Neural progenitor cell (in vitro differentiated cells): ENCODE measurements at places on chromosomes 1 and 21.
A peak's percentile ranks its signal among the peaks of the same experiment; 100 is the strongest.

GRCh38 chr1:168893359-168893801 is 164.4 kb upstream of the DPT start:
- no peak for DNase-seq

DNA sequence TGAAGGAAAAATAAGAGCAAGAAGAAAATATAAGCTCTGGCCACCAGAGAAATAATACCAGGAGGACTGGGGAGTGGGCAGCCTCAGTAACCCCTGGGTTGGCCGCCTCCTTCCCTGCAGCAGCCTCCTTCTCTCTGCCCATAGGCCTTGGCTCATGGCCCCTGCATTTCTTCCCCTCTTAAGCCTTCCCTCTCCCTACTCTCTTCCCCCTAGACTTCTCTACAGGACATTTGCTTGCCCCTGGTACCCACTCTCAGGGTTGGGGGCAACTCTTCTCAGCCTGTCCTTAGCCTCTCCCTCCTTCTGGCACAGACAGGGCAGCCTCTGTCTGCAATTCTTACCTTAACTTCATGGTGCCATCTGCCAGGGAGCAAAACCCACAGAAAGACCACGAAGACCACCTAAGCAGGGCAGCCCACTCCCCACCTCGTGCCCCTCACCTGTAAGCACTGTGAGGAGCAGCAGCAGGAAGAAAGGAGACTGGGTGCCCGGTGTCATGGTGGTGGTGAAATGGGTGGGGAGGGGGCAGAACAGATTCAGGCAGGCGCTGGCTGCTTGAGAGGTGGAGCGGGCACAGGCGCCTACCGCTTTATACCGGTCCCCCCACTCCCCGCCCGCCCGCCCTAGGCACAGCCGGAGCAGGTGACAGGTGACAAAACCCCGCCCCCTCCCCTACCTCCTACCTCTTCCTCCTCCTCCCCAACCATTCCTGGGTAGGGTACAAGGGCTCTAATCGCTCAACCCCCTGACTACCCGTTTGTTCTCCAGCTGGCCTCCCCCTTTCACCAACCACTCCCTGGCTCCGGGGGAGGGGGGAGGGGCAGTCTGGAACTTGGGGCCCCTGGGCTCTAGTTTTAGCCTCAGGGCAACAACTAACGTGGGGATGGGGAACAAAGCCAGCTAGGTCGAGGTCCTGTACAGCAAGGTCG is 15.1 kb downstream of the THBS3 start:
- peak; percentile 60 for DNase-seq

DNA sequence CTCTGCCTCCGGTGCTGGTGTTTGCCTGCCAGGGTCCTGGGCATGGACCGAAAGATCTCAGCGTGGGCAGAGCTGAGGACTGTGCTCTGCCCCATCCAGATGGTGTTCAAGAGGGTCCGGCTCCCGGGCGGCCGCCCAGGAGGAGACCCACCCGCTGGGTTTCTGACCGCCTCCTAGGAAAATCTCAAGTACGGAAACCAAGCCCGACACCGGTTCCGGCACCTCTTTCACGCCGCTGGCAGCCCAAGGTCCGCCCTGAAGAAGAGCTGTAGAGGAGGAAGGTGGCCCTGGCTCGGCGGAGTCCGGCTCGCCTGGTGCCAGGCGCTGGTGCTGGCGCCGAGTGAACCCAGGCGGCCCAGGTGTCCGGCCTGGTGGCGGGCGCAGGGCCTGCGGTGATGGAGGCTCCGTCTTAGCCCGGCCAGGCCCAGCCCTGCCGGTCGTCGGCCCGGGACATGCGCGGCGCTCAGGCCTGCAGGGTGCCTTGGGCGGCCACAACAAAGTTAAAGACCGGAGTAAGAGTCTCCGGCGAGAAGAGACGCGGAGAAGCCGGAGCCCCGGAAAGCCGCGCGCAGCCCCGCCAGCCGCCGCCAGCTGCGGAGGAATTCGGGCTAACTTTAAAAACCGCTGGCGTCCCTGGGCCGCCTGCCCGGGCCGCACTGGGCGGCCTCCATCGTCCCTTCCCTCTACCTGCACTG is 1.5 kb downstream of the GRIK3 start:
- DNase-seq: peak; percentile 69

DNA sequence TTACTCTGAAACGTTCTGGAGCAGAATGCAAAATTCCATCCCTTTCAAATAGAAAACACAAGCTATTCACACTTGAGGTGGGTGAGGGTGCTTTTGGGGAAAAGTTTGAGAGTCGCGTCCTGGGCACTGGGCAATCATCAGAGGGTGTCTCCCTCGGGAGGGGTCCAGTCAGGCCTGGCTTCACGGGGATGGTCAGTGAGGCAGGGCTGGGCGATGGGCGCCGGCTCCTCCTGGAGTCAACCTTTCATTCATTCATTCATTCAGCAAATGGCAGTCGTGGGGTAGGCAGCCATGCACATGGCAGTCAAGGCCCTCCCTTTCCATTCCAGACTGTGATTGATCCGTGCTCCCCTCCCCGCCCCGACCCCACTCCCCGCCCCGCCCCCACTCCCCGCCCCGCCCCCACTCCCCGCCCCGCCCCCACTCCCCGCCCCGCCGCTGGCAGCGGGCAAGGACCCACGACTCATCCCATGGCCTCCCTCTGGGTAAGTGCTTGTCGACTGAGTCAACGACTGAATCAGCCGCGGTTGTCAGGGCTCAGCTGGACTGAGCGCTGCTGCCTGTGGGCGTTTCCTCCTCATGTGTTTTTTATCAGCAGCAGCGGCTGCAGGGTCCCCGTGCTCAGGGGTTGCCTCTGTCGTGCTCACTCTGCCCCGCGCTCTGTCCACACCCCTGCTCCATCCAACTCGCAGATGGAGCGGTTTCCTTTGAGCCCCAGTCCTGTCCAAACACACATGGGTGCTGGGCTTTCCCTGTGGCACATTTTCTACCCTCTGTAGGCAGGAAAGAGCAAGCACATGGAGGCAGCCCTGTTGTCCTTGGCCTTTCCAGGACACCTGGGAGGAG is 12.5 kb upstream of the SPSB1 start:
- DNase-seq: no peak
